ENCODE measurements at places on chromosomes 6 and 20. TPM values are rescaled to one million over a fixed set of nuclear protein-coding genes. Genes with fewer than 3 reads are reported as not detected.

GRCh38 chr6:96450770-96451130, 70.9 kb upstream of the UFL1 start:
- DNase-seq: no peak

The TP53INP2 gene
- 7.8 TPM for total RNA-seq

GRCh38 chr20:18957328-18957727, 143.7 kb downstream of the SCP2D1 start:
- no peak for DNase-seq

- DNase-seq: peak; percentile 79
Measured at GRCh38 chr6:140480852-140481251, 1106.4 kb upstream of the CITED2 start.

GRCh38 chr20:62876501-62876901, 14.9 kb upstream of the TCFL5 start:
- DNase-seq: no peak

GRCh38 chr6:110415086-110415916, at the start of gene DDO:
DDO (minus strand) TSS chr6:110415575; CDS start chr6:110413462, 2,113 bp downstream.
- DNase-seq: peak; percentile 65

The IL17A gene
- total RNA-seq: not detected

DNA sequence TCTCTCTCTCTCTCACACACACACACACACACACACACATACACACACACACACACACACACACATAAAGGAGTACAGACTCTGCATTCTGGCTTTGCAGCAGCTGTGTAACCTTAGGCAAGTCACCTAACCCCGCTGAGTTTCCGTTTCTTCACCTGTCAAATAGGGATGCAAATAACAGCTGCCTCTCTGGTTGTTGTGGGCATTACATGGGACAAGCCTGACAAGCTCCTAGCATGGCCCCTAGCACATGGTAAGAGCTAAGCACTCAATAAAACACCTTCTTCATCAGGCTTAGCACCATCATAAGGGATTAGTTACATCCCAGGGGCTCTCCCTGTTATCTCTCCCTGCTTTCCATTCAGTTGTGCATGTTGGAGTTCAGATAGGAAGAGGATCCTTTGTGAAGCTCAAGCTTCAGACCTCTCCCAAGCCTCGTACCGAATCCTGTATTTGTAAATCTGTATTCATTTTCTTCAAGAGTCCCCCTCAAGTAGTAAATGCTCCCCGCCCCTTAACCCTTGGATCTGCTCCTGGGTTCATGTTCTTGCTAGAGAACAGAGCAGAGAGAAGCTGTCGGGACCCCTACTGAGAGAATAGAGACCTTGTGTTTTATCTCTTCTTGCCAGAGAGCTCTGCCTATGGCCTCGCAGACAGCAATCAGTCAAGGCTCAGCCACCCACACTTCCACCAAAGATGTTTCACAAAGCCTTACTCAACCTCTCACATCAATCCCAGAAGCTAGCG, 2.2 kb downstream of the SLC13A3 start:
- no peak for DNase-seq

DNA sequence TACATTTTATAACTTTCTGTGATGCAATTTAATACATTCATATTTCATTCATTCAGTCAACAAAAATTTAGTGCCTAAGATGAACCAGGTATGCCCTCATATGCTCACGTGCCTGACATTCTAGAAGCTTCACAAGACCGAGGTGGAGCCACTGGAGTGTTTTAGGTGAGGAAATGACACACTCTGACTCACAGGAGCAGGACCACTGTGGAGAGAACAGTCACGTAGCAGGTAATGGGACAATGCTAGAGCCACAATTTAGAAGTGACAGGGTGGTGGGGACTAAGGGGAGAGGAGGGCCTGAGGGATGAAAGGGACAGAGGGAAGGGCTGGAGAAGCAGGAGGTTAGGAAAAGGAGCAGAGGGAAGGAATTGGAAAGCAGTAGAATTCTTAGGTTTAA, 17.6 kb upstream of the HLA-A start:
- DNase-seq: no peak

The NMBR gene
- total RNA-seq: 0.18 TPM

GRCh38 chr20:21681234-21681921, 24.1 kb upstream of the PAX1 start:
- peak; percentile 50 for DNase-seq

DNA sequence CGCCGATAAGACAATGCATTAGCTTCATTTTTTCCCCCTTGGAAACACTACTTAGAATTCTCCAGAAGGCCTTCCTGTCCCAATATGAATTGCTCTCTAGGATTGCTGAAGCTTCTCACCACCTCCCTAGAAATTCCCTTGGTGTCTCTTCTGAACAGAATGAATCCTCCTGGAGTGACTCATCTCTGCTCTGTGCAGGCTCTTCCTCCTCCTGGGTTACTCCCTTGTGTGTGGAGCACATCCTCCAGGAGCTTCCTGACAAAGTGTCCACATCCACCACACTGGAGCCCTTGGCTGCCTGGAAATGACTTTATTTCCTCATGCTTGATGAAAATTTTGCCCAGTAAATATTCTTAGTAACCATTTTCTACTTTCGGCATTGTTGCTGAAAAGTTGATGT, 54.4 kb downstream of the DTNBP1 start:
- DNase-seq: no peak
